DND-41 (cell line): ENCODE measurements at places on chromosomes 5 and 9.

- no peak overlapping the region for H3K27ac ChIP-seq
- no peaks in the 10 kb centered on the region for H3K27me3 ChIP-seq
- H3K36me3 ChIP-seq, result peaks cover 52% of the 10 kb centered on the region
- no peak for DNase-seq
- H3K4me1 ChIP-seq, result no peaks in the 10 kb centered on the region
Observed at GRCh38 chr9:89362647-89363310, 44.5 kb downstream of the SECISBP2 start.

- H3K4me3 ChIP-seq, result no peak overlapping the region
- DNase-seq, result no peak
- H3K36me3 ChIP-seq, result no peaks in the 10 kb centered on the region
- H3K27me3 ChIP-seq, result no peaks in the 10 kb centered on the region
- peaks cover 60% of the 10 kb centered on the region for H3K4me1 ChIP-seq
Observed at GRCh38 chr5:67808340-67808739, 407.2 kb upstream of the PIK3R1 start.

GRCh38 chr5:154646745-154647113, 108.4 kb upstream of the LARP1 start:
- H3K27me3 ChIP-seq, result peaks cover 11% of the 10 kb centered on the region
- no peak overlapping the region for H3K4me3 ChIP-seq
- H3K27ac ChIP-seq, result no peak overlapping the region
- no peaks in the 10 kb centered on the region for H3K4me1 ChIP-seq

- H3K36me3 ChIP-seq, result no peaks in the 10 kb centered on the region
- H3K4me1 ChIP-seq, result no peaks in the 10 kb centered on the region
- no peak overlapping the region for H3K27ac ChIP-seq
Observed at GRCh38 chr9:93951655-93952118, 3.5 kb downstream of the BARX1 start.
